NCI-H1436 treated with DMSO at 0.1 percent for 48 hours (cell line): ENCODE measurements at places on chromosomes 16 and 17.
A peak's percentile ranks its signal among the peaks of the same experiment; 100 is the strongest.

DNA sequence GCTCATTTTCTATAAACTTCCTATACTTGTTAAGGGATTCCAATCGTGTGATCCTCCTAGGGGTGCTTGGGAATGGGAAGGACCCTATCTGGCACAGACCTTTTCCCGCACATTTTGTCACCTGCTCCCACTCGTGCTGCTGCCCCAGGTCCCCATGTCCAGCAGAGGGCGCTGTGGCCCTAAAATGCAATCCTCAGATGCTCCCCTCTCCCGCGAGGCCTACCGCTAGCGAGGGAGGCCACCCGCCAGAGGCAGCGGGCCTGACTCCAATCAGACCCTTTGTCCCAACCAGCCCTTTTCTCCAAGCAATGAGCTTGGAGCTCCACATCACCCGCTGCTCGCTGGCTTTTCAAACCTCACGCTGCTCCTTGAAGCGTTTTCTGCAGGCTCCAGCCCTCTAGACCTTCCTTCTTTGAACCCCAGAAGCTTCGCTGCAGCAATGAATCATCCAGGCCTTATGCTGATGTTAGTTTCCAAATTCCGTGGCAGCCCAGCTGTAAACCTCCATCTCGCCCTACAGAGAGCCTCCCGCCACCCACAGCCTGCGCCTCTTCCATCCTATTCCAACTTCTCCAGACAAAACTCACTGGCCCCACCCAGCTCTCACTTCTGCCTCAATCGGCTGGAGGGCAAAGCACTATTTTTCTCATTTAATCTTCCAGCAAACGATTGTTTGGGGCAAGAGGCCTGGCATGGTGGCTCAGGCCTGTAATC is 23.6 kb upstream of the FZD2 start:
- DNase-seq = peak; percentile 35

- no peak for DNase-seq
Measured at GRCh38 chr17:9790889-9791876, at the start of gene DHRS7C. DHRS7C (minus strand) TSS chr17:9791592; CDS start chr17:9791284, 308 bp downstream.

DNA sequence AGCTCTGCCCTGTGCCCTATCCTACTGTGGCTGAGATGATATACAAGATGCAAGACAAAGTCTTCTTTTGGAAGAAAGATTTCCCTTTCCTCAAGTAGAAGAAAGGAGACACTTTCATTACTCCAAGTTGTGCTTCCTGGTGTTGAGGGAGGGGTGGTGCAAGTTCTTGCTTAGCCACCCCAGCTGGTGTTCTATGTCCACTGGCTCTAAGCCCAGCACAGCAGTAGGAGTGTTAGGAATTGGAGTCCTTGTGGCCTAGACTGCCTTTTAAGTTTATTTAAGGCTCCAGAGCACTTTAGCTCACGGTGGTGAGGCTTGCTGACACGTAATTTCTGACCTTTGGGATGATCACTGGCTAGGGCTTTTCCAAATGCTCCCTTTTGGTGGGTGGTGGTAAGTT is 109.7 kb downstream of the KIF2B start:
- no peak for DNase-seq

DNA sequence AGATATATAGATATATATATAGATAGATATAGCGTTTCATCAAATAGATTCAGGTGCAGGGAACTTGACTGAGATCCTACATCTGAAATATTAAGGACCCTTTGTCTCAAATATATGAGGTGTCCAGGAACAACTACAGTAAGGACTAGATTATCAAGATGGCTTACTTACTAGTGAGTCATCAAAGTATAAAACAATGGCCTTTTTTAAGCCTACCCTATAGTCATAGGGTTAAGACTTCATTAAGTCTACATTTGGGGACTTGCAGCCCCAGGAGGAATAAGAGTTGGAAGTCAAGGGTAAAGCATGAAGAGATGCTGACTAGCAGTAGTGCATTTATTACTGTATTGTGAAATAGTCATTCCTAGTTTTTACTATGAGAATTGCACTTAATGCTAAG is 1023.4 kb downstream of the CDH11 start:
- no peak for DNase-seq

GRCh38 chr17:27518048-27518447 is 61.8 kb downstream of the KSR1 start:
- no peak for DNase-seq

DNA sequence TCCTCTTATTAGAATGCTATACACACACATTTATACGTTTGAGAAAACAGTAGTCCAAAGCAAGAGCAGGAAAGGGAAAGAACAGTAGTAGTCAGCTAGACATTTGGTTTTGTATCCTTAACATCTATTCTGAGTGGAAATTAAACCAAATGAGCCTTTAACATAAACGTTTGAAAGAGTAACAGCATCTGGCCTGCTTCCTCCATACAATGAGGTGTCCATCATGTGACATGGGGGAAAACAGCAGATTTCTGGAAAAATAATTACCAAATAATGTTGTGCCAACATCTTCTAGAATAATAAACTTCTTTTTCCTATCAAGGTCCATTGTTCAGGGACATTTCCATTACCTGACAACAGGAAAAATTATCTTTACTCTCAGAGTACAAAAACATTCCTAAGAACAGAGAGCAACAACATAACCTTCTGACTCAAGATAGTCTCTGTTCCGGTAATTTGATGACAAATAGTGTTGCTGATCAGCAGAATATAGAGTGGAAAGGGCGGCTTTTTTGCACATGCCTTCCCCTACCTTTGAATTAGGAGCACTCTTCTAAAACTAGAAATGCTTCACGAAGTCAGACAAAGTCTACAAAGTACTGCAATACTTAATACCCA is 20.2 kb downstream of the CYTH1 start:
- no peak for DNase-seq

- DNase-seq = no peak
Measured at GRCh38 chr17:55598495-55598894, 87.2 kb upstream of the SMIM36 start.

DNA sequence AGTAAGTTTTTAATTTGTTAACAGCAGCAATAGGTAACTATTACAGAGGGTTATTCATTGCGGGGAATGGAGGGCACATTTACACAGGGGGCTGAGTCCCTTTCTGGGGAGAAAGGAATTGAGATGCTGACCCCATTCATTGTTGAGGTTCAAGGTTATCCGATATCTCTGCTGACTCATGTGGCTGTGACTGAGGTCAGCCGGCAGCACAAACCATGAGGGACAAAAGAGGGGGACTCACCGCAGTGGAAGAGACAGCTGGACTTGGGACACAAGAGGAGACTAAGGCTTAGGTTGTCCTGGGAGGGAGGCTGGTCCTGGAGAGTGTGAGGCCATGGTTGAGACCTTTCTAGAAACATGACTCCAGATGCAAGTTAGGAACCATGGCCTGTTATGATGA is 119.1 kb upstream of the XYLT1 start:
- DNase-seq = no peak

- no peak for DNase-seq
Measured at GRCh38 chr16:14483819-14484385, 146.2 kb downstream of the PARN start.

DNA sequence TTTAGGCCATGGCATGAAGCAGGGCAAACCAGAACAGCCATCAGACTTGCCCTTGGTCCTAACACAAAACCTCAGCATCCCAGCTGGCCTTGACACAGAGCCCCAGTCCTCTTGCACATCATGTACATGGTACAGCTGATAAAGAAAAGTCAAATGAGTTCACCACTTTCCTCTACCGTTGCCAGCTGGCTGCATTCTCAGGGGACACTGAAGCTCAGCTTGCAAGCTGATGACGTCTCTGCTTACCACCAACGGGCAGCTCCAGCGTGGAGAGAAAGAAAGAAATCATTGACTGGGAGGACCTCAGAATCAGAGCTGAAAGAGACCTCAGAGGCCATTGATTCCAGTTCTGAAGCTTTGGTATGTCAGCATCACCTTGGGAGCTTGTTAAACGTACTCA is 80.7 kb upstream of the CES5A start:
- DNase-seq = peak; percentile 77

GRCh38 chr16:9050102-9050830 is 41.2 kb upstream of the HAPSTR1 start:
- no peak for DNase-seq

DNA sequence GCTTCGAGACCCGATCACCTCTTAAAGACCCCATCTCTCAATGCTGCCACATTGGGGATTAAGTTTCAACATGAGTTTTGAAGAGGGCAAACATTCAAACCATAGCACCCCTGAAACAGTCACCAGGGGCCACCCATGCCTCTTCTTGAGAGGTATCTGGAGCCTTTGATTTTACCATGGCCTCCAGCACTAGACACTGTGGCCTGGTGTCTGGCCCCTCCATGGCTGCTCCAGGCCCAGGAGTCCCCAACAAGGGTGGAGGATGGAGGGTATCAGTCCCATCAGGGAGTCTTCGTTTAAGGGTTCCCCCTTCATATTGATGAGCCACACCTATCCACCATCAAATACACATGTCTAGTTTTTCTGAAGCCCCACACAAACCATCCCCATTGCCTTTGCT is 66.5 kb upstream of the CDH5 start:
- no peak for DNase-seq

DNA sequence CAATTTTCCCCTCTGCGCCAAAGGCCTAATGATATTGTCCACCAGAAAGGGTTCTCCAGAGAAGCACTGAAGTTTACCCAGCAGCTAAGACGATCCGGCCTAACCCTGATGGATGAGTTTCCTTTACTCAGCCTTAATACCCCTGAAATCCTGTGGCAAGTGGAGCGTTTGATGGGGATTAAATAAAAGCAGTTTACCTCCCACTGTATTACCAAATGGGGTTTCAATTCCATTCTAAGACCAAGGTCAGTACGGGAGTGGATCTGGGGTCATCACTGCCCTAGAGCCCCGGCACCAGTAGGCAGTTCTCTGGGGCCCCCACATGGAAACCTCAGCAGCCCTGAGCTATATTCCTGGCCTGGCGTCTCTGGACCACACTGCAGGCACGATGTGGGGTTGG is 97.1 kb upstream of the NOL11 start:
- no peak for DNase-seq

DNA sequence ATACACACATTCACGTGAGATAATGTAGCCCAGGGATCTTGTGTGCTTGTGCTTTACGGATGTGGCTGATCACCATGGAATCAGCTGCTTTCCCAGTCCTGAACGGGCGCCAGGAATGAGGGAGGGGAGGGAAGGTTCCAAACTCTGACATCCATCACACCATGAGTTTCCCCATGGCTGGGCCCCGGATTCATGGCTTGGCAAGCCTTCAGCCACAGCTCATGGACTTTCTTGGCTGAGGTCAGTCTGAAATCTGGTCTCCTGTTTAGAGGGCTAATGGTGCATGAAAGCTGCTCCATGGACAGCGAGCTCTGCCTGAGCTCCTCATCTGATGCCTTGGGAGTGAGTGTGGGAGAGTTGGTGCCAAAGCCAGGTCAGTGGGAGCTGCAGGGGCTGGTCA is 767.6 kb upstream of the EEF2KMT start:
- no peak for DNase-seq

GRCh38 chr17:3935140-3935542 is 18.9 kb upstream of the P2RX1 start:
- no peak for DNase-seq

DNA sequence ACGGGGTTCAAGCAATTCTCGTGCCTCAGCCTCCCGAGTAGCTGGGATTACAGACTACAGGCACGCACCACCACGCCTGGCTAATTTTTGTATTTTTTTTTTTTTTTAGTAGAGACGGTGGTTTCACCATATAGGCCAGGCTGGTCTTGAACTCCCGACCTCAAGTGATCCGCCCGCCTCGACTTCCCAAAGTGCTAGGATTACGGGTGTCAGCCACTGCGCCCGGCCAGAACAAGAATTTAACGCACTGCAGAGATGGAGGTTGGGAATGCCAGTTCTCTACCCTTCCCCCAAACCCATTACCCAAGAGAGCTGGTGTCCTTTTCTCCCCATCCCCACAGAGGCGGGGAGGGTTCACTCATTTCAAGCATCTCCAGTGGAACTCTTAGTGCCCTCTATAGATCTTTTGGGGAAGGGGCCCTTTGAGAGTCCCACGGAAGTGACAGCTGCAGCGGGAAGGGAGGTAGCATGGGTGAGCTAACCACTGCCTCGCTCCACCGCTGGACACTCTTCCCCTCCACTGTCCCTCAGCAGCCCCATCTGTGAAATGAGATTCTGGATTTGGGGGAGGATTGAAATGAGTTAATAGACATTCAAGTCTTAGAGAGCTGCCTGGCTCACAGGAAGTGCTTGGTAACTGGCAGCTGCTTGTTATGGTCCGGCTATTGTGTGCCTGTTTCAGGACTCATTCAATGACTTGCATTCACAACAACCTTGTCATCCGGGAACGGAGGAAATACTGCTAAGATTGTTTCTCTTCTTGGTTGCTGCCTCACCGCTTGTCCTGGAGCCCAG is 3.5 kb upstream of the UBALD2 start:
- DNase-seq = peak; percentile 66

GRCh38 chr16:72427783-72428331 is 255.9 kb upstream of the PMFBP1 start:
- DNase-seq = no peak

DNA sequence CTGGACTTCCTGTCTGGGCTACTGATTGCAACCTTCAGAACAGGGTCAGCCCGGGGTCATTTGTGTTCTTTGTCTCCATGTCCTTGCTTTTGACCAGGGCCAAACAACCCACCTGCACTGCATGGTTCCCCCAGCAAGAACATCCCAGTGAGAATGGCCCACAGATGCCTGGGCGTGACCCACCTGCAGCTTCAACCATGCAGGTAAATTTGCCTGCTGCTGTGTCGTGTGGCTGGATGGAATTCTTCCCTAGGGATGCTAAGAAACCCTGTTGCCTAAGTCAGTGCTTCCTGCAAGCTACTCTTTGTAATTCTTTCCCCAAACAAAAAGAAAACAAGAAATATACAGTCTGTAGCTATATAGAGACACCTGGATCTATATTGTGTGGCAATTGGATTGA is 12.5 kb downstream of the CDH13 start:
- DNase-seq = no peak

DNA sequence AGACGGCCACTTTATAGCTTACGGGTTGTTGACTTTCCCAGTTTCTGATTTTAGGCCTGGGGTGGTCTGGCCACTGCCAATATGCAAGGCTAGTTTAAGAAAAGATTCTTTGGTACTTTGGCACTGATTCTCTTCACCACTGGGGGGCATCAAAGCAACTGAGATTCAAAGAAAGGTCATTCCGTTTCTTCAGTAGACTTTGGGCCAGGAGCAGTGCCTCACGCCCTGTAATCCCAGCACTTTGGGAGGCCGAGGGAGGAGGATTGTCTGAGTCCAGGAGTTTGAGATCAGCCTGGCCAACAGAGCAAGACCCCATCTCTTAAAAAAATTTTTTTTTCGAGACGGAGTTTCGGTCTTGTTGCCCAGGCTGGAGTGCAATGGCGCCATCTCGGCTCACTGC is 53.0 kb downstream of the RPA1 start:
- DNase-seq = no peak

GRCh38 chr16:89026121-89026612 is 49.2 kb upstream of the CBFA2T3 start:
- DNase-seq = no peak

GRCh38 chr16:46748775-46749705 is 896 bp upstream of the MYLK3 start:
- DNase-seq = peak; percentile 44

- DNase-seq = peak; percentile 48
Measured at GRCh38 chr17:57902800-57903759, 52.1 kb downstream of the CUEDC1 start.

DNA sequence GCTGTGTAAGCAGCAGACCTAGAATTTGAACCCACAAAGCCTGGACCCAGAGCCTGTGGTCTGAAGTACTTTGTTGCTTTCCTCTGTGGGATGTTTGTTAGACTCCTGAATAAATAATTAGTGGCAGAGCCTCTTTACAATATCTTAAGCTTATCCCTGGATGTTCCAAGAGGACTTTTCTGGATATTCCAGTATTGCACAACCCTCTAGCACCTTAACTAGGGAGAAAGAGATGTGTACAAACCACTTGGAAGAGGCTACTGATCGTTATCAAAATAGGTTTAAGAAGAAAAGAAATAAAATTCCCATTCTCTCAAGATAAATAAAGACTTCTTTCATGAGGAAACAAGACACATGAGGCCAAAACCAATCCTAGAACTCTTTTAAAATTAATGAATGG is 632.4 kb downstream of the CDH11 start:
- no peak for DNase-seq
